ENCODE measurements at places on chromosomes 1 and 21.

GRCh38 chr21:34201001-34201400, 127.6 kb downstream of the MRPS6 start:
- DNase-seq = no peak

DNA sequence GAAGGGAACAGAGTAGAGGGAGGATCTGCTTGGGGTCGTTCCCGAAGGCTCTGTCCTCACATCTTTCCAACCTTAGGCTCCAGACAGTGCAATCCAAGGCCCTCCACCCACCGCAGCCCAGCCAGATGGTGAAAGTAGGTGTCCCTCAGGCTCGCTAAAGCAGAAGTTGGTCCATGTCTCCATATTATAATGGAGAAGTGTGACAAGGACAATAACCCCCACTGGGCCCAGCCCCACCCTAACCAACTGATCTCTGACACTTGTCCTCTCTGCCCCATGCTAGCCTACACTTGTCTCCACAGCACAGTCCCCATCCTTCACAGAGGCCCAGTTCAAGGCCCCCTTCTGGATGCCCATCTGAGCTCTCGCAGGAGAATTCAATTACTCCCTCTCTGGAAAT, 48.7 kb downstream of the DMAP1 start:
- no peak for DNase-seq

DNA sequence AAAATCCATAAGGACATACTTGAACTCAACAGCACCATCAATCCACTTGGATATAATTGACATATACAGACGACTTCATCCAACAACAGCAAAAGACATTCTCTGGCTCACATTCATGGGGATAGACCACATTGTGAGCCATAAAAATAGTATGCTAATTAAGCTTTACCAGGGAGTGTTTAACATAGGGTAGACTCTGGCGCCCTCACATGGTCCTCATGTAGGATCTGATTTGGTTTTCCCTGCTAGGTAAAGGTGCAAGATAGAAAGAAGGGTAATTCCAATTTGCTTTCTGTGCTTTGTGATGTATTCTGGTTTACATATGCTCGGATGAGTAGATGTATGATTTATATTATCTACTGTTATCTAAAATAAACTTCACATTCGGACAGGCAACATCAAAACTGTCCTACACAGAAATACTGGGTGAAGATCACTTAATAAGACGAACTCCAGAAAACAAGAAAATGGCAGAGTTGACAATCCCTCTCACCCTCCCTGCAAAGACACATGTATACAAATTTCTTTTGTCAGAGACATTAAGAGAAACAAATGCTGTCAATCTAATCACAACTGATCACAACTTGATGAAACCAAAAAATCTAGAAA, 27.7 kb downstream of the CR1L start:
- peak; percentile 49 for DNase-seq

- DNase-seq = no peak
These were observed 17.7 kb downstream of the NGF start for GRCh38 chr1:115320377-115320776.

DNA sequence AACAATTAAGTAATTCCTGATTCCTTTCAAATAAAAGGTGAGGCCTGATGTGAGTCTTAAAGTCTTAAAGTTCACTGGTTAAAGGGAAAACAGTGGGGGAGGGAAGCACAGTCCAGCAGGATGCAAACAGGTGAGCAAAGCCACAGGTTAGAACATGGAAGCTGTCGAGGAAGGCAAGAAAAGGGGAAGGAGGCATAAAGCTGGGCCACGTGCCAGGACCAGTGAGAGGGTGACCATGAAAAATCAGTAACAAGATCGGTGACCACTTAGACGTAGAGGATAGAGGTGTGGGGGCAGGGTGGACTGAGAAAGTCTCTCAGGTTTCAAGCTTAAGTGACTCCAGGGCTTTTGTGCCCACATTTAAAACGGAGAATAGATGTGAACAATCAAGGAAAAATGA, 231.3 kb downstream of the SETD4 start:
- no peak for DNase-seq

DNA sequence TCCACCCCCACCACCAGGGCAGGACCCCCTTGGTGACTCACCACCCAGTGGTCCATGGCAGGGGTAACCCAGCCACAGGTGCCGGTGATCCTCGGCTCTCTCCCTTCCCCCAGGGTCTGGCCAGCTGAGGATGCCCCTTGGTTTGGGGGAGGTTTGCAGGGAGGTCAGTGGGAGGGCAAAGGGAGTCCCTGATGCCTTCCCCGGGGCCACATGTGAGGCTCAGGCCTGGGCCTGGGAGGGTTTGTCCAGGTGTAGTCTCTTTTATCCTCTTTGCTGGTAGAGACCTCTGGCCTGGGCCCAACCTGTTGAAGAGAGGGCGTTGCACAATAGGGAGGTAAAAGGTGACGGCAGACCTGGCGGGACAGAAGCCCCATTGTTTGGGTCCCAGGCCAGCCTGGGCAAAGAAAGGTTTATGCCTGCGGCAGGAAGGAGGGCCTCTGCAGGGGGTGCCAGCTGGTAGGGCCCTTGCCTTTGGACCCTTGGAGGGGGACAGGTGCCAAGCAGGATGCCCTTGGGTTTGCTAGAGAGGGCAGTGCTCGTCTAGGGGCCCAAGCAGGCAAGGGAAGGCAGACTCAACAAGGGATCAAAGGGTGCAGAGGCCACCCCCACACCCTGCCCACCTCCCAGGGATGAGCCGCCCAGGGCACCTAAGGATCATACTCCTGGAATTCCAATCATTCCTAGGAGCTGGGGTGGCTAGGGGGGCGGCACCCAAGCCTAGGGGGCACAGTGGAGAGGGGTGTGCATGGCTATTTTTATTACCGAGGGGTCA, 760 bp upstream of the TINAGL1 start:
- no peak for DNase-seq

DNA sequence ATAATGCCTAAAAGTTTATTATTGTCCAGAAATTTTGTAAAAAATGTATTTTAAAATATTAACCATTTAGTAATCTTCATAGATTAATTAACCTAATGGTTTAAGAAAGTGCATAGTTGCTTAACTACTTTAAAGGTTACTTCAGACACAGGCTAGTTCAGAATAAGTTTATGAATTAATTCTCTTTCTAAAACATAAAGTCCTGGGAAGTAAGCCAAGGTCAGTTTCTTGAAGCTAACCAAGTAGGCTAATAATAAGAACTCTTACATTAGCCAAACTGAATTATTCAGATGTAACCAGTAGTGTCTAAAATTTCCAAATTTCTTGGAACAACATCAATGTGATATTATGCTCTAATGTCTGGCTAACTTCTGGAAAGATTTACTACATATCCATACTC, 790.4 kb downstream of the NCAM2 start:
- DNase-seq = no peak

- no peak for DNase-seq
These were observed 41.6 kb upstream of the TMEM52 start for GRCh38 chr1:1960480-1961196.

- DNase-seq = no peak
These were observed 869 bp downstream of the KCNA3 start for GRCh38 chr1:110673805-110674336.

DNA sequence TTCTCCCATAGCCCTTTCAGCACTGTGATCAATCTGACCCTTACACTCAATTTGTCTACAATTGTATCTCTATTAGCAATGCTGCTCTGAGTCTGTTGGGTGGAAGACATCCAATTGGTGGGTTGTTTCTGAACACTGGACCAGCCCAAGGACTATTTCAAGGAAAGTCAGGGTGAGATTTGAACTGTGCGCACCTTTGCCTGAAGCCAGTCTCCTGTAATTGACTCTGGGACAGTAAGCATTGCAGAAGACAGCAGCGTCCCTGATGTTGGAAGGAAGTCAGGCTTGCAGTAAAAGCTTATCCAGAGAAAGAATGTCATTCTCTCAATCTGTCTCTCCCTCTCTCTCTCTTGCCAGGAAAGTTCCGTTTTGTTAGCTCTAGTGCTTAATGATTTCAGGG, 233.9 kb downstream of the KIF26B start:
- no peak for DNase-seq

DNA sequence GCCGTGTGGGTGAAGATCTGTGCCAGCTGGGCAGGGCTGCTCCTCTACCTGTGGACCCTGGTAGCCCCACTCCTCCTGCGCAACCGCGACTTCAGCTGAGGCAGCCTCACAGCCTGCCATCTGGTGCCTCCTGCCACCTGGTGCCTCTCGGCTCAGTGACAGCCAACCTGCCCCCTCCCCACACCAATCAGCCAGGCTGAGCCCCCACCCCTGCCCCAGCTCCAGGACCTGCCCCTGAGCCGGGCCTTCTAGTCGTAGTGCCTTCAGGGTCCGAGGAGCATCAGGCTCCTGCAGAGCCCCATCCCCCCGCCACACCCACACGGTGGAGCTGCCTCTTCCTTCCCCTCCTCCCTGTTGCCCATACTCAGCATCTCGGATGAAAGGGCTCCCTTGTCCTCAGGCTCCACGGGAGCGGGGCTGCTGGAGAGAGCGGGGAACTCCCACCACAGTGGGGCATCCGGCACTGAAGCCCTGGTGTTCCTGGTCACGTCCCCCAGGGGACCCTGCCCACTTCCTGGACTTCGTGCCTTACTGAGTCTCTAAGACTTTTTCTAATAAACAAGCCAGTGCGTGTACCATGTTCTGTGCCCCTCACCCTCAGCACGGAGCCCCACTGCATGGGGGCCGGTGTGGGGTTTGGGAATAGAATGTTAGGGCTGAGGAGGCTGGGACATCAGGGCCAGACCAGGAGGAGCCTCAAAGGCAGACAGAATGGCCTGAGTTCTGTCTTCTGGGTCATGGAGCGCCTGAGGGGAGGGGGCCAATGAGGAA, 21.3 kb downstream of the SERINC2 start:
- no peak for DNase-seq

DNA sequence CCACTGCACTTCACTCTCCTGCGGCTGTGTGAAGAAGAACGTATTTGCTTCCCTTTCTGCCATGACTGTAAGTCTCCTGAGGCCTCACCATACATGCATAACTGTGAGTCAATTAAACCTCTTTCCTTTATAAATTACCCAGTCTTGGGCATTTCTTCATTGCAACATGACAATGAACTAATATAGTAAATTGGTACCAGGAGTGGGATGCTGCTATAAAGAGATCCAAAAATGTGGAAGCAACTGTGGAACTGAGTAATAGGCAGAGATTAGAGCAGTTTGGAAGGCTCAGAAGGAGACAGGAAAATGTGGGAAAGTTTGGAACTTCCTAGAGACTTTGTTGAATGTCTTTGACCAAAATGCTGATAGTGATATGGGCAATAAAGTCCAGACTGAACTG, 1907.9 kb downstream of the MRPL39 start:
- DNase-seq = no peak

- DNase-seq = no peak
These were observed 24.9 kb upstream of the PDXK start for GRCh38 chr21:43693981-43694380.

- no peak for DNase-seq
These were observed 10.9 kb downstream of the ANP32E start for GRCh38 chr1:150224983-150225382.

DNA sequence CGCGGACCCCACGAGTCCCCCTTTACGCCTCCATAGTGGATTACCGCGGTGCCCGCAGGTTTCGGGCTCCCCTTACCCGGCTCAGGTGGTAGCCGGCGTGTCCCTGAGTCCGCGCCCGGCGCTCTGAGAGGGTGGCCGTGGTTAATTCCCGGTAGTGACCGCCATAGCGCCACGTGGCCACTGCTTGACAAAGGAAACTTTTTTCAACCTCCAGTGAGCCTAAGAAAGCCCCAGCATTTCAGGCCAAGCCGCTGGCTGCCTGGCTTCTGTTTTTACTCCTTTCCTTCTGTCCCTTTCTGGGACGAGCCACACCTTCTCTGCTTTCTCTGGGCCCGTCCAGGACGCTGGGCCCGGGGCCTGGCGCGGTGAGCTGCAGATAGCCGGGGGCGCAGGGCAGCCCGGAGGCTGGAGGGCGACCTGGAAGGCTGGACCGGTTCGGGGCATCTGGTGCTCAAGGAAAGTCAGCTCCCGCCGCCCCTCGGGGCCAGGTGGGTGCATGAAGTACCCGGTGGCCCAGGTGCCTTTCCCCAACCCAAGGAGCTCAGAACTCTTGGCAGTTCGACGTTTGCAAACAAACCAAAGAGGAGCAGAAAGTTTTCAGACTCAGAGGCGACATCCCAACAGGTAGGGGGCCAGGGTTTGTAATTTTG, 540 bp upstream of the C1orf198 start:
- DNase-seq = no peak

DNA sequence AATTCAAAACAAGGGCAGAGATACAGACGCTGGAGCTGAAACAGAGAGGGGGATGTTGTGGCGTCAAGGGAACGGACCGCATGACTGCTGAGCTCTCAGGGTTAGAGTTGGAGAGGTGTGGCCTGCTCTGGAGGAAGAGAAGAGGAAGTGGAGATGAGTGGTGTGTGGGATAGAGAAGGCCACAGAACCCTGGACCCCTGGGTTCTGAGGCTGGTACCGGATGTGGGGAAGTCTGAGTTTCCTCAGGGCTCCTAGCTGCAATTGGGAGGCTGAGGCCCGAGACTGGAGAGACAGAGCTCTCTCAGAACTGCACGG, 1.8 kb downstream of the BCAN start:
- no peak for DNase-seq

GRCh38 chr1:150420560-150421265, 56.8 kb downstream of the RPRD2 start:
- no peak for DNase-seq

GRCh38 chr1:162314206-162314605, 62.4 kb downstream of the SPATA46 start:
- DNase-seq = no peak

Measured in NCI-H1048 (cell line).